Omental fat pad (tissue), 4 donors: ENCODE measurements at places on chromosomes 7 and 10.

DNA sequence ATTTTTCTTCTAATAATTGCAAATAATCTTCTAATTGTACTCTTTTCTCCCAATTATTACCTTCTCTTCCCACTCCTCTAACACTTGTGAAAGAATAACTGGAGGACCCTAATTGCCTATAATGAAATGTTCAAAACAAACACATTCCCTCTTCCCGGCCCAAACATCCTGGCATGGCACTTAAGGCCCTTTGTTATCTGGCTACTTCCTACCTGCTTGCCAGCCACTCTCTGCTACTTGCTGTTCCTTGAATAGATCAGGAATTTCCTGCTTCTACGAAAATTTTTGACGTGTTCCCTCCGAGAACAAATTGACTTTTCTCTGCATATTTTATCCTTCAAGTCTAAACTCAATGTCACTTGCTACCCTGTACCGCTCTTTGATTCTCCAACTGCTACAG, 56.1 kb upstream of the NOBOX start:
- no peak for DNase-seq

DNA sequence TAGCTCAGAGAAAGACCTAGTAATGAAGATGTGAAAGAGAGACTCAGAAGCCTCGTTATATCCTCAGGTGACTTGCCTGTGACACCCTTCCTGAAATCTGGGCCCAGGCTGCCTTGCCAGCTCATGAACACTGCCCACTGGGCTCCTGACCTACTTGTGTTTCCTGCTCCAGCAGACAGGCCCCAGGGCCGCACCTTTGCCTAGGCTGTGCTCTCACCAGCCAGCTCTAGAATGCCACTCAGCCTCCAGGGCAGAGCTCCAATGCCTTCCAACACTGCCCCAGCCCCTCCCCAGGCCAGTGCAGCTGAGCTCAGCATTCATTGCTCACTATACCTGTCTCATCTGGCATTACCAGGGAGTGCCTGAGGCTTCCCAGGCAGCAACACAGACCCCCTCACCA, 94.3 kb downstream of the DLG5 start:
- DNase-seq, result no peak

GRCh38 chr7:148698007-148698396, 701 bp upstream of the CUL1 start:
- DNase-seq, result no peak

GRCh38 chr7:445020-445419, 74.6 kb downstream of the PDGFA start:
- no peak for DNase-seq

GRCh38 chr10:77810446-77811335, 115.9 kb downstream of the DLG5 start:
- no peak for DNase-seq

DNA sequence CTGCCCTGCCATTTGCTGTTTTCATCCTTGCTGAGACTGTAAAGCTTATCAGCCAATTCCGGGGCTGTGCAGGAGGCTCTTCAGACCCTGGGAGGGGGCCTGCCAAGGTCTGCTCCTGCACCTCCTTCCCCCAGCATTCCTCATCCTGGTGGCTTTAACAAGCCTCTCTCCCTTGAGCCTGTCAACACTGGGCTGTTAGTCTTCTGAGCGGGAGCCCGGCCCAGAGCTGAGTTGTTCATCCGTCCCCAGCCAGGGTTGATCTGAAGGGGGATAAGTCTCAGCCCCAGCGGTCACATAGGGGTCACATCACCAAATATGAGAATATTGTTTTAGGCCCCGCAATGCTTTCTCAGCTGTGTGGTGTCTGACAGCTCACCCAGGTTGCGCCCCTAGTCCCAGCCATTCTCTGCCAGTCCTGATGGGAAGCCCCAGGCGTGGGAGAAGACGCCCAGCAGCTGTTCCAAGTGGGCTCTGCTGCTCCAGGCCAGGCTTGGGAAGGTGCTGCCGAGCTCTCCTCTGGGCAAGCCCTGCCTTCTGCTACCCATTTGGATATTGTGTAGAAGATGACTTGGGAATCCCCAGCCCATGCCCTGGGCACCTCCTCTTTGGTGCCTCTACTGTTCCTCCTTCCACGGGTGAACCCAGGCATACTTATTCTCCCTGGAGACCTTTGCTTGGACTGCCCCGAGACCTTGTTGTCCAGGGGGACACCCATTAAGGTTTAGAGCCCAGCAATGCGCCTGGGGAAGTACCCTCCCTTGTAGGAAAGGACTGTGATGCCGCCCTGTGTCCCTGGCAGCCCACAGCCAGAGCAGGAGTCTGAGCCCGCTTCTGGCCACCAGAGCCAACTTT, 23.5 kb upstream of the TRIM8 start:
- DNase-seq, result no peak

GRCh38 chr7:82430500-82431465, 12.8 kb downstream of the CACNA2D1 start:
- no peak for DNase-seq

GRCh38 chr10:35433851-35434426, 97.6 kb downstream of the CCNY start:
- DNase-seq, result no peak

GRCh38 chr7:1288996-1289551, 56.4 kb downstream of the UNCX start:
- DNase-seq, result no peak

GRCh38 chr10:73469579-73469978, 26.2 kb downstream of the PPP3CB start:
- no peak for DNase-seq

GRCh38 chr10:74867351-74867750, 41.0 kb downstream of the KAT6B start:
- DNase-seq, result no peak

DNA sequence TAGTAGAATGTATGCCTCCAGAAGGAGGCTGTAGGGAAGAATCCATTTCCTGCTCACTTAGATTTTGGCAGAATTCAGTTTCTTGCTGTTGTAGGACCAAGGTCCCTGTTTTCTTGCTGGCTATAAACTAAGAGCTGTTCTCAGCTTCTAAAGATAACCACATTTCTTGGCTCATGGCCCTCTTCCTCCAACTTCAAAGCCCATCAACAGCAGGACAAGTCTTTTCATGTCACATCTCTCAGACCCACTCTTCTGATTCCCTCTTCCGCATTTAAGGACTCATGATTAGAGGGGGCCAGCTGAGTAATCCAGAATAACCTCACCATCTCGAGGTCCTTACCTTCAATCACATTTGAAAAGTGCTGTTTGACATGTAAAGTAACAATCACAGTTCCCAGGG, 8.2 kb upstream of the LSM8 start:
- no peak for DNase-seq

- no peak for DNase-seq
These were observed 1.1 kb upstream of the GPRIN2 start for GRCh38 chr10:46557319-46558121.

DNA sequence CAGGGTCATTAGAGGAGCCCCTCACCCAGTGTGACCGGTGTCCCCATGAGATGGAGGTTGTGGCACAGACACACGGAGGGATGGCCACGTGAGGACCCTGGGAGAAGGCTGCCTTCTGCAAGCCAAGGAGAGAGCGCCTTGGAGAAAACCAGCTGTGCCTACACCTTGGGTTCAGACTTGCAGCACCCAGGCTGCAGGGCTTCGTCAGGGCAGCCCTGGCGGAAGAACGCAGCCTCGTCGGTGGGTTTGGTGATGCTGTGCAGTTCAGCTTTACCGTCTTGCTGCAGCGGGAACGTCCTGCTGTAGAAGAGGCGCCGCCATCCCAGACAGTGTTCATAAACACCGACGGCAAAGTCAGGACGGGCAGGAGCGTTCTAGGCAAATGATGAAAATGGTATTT, 89.3 kb downstream of the MGMT start:
- DNase-seq, result no peak

DNA sequence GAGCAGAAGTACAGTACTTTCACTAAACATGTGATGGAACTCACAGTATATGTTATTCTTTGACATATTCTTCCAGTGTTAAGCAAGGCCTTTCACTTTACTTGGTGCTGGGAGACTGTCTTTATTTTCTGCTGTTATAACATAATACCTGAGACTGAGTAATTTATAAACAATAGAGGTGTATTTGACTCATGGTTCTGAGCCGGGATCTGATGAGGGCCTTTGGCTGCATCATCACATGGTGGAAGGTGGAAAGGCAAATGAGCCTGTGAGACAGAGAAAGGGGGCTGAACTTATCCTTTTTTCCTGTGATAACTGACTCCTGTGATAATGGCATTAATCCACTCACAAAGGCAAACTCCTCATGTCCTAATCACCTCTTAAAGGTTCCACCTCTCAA, 1.4 kb downstream of the SUPV3L1 start:
- no peak for DNase-seq
